Activated CD4-positive, alpha-beta T cell treated with anti-CD3 and anti-CD28 coated beads for 4 hours (primary cell): ENCODE measurements at places on chromosomes 16 and 17.

GRCh38 chr17:45784293-45784740 lies at the start of gene CRHR1:
TSS of gene CRHR1 (plus strand) at chr17:45784320. CDS start at chr17:45784545, 225 bp downstream.
- DNase-seq: no peak

DNA sequence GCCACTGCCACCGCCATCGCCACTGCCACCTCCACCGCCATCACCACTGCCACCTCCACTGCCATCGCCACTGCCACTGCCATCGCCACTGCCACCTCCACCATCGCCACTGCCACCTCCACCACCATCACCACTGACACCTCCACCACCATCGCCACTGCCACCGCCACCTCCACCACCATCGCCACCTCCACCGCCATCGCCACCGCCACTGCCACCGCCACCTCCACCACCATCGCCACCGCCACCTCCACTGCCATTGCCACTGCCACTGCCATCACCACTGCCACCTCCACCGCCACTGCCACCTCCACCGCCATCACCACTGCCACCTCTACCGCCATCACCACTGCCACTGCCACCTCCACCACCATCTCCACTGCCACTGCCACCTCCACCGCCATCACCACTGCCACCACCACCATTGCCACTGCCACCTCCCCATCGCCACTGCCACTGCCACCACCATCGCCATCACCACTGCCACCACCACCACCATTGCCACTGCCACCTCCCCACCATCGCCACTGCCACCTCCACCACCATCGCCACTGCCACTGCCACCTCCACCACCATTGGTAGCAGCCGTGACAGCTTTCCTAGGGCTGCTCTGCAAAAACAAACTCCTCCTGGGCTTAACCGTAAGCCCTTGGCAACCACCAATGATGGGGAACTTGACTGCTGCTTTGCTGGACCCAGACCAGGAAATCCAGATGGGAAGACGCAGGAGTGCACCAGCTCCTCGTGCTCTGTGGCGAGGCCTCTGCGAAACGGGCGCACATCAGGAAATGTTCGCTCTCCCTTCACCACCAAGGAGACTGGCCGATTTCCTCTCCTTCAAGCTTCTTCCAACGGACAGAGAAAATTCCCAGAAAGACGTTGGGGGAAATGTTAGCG lies 147.2 kb downstream of the RBFOX3 start:
- DNase-seq: no peak

DNA sequence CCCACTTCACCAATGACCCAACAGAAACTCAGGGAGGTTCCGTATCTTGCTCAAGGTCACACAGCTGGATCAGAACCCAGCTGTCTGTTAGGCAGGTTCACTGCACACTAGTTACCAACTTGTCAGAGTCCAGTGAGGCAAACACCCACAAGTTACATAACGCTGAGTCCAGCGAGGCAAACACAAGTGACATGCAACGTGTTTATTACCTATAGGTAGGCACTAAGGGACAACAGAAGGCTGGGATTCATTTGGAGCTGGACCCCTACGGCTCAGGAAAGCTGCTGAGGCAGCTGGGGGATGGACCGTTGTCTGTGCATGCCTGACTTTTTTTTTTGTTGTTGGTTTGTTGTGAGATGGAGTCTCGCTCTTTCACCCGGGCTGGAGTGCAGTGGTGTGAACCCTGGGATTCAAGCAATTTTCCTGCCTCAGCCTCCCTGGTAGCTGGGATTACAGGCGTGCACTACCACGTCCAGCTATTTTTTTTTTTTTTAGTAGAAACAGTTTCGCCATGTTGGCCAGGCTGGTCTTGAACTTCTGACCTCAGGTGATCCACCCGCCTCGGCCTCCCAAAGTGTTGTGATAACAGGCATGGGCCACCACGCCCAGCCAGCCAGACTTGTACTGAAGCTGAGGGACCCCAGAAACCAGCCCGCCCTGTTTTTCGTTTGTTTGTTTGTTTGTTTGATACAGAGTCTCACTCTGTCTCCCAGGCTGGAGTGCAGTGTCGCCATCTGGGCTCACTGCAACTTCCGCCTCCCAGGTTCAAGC lies 1.9 kb upstream of the RSAD1 start:
- no peak for DNase-seq

GRCh38 chr17:72407336-72407909 lies 286.6 kb downstream of the SOX9 start:
- no peak for DNase-seq

- DNase-seq: no peak
These were observed 2.4 kb downstream of the YPEL2 start for GRCh38 chr17:59333836-59334235.

DNA sequence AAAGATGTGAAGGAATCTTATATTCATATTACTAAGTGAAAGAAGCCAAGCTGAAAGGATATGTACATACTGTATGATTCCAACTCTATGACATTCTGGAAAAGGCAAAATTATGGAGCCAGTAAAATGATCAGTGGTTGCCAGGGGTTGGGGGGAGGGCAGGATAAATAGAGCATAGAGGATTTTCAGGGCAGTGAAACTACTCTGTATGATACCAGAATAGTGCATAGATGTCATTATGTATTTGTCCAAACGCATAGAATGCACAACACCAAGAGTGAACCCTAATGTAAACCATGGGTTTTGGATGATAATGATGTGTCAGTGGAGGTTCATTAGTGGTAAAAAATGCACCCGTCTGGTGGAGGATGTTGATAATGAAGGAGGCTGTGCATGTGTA lies 71.0 kb upstream of the ZNF423 start:
- DNase-seq: no peak

- no peak for DNase-seq
These were observed 50.2 kb downstream of the IRX5 start for GRCh38 chr16:54980821-54981220.

DNA sequence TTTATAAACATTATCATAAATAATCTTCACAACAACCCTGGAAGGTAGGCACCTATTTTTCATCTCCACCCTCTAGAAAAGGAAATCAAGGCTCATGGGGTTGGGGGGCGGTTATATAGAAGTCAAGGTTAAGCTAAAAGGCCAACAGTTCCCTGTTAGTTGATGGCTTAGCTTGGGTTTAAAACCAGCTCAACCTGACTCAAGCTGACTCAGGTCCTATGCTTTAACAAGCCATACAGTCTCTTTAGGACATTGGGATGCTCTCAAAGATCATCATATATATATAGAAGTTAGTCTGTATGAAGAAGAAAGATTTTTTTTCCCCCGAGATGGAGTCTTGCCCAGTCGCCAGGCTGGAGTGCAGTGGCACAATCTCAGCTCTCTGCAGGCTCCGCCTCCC lies 44.8 kb upstream of the MED13 start:
- DNase-seq: no peak

DNA sequence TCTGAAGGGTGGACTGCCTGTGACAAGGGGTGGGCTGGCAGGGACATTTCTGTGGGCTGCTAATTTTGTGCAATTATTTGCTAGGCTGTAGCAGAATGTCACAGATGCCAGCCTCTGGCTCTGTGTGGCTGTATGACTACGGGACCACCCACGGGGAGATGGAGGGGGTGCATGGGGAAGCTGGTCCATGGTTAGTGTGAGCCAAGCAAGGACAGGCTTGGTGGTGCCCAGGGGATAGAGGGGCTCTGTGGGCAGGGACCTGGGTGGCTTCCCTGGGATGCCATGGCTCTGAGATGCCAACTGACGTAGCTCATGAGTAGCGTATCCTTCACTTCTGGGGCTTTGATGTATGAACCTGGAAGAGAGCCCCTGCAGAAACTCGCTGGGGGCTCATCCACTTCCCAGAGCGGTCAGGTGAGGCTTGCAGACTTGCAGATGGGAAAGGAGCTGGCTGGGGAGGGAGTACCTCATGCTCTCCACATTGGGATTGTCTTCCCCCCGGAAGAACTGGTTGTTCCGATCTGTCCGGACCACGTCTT lies 87.2 kb downstream of the TBC1D16 start:
- DNase-seq: no peak

DNA sequence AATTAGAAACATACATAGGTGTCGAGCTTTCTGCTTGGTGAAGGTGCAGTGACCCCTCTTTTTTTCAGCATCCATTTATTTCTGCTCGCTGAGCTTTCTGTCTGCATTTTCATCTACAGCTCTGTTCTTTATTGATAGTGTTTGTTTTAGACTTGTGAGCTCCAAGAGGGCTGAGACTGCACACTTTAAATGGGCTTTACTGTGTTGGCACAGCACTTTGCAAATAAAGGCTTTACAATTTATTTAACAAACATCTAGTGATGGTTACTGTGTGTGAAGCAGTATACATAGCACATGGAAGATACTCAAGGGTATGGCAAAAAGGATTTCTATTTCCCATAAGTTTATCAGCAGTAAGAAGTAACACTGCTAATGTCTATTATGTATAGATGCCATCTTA lies 563.7 kb upstream of the HSBP1 start:
- no peak for DNase-seq

DNA sequence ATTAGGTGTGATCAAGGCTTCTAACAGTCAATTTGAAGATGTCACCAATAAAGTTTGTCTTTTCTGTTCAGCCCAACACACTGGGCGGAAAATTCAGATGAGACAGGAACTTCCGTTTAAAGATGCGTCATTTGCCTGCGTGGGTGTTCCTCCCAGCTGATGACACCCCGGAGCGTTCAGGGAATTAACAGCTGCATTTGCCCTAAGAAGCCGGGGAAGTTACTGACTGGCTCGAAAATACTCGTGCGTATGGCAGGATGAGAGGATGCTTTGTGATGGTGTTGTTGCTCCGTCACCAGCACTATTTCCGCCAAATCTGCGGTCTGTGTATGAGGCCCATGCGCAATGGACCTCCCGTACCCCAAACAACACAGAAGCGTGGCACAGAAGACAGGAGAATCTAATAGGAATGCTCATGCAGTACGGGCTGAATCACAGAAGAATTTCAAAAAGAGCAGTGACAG lies 11.9 kb upstream of the PVALEF start:
- peak; percentile 14 for DNase-seq

DNA sequence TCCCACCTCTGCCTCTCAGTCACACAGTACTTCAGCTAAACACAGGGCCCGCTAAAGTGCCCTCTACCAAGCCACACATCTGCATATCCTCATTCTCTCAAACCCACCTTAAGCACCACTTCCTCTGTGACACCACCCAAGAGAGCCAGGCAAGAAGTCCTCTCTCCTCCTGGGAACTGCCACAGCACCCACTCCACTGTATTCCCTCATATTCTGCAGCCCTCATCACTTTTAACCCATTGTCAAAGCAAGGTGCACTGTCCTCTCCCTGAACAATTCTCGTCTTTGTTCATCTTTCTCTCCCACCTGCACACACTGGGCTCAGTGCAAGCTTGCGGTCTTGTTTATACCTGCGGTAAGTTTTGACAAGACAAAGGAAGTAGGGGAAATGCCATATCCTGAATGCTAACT lies 13.6 kb downstream of the CHD9 start:
- no peak for DNase-seq

DNA sequence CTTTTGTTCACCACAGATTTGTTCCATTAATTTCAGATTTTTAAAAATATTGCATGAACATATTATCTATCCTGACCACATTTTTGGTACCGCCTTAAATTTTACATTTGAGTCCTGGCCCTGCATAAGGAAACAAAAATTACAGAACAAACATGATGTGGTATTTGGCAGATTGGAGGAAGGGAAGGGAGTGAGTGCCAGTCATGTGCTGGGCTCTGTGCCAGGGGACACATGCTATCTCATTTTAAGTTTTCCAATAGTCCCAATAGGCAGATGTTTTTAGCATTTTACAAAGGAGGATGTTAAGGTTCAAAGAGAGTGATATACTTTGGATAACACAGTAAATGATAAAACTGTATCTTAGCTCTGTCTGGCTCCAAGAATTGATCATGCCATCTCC lies 185.1 kb downstream of the CDK5R1 start:
- no peak for DNase-seq

DNA sequence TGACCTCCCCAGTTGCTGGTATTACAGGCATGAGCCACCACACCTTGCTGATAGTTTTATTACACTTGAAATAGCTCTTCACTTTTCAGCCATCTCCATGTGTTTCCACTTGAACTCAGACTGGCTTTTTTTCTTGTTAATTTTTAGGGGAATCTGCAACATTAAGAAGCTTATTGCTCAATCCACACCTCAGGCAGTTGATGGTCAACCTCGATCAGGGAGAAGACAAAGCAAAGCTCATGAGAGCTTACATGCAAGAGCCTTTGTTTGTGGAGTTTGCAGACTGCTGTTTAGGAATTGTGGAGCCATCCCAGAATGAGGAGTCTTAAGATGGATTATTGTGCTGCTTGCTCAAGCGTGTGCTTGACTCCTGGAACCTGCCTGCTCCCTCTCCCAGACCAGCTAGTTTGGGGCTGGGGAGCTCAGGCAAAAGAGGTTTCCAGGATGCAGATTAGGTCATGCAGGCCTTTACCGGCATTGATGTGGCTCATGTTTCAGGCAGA lies 8.6 kb downstream of the ZNHIT3 start:
- DNase-seq: no peak

GRCh38 chr16:8005096-8005860 lies 585.0 kb downstream of the TMEM114 start:
- DNase-seq: no peak

GRCh38 chr16:55643161-55643970 lies 12.4 kb upstream of the SLC6A2 start:
- no peak for DNase-seq

DNA sequence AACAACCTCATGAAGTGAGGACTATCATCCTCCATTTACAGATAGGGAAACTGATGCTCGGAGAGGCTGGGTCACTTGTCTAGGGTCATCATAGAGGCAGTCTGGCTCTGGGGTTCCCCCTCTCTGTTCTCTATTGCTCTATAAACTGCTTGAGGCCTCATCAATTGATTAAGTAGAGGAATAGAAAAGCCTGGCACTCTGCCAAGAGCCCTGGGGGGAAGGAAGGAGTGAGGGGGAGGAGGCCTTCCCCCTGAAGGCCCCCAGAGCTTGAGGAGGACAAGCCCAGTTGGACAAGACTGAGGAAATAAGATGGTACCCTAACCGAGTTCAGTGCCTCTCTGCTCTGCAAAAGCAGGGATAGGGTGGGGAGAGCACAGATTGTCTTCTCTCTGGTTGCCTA lies 21.0 kb downstream of the SDK2 start:
- DNase-seq: no peak

GRCh38 chr17:70138291-70138865 lies 31.0 kb upstream of the KCNJ2 start:
- DNase-seq: no peak

- DNase-seq: no peak
These were observed 26.4 kb downstream of the CFAP20 start for GRCh38 chr16:58102665-58103392.

DNA sequence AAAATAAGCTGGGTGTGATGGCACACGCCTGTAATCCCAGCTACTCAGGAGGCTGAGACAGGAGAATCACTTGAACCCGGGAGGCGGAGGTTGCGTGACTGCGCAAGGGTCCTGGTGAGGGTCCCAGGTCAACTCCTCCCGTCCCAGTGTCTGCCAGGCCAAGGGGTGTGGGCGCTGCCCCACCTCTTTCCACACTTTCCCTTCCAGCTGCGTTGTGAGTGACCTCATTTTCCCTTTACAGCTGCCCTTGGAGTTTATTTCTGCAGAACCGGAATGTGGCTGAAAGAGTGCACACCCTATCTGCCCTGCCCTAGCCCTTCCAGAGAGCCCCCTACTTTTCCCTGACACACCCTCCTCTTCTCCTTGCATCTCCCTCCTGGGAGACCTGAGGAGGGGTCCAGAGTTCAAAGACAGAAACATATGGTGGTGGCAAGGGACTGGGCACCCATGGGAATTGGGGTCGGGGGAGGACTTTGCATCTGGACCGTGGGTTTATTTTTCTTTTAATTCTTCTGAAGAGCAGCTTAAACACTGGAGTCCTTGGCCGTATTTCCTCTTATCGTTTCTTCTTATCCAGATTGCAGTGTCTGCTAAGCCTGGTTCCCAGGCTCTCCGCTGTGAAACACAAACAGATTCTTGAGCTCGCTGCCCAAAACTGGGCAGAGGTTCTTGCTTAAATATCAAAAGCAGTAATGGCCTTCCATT lies 20.9 kb downstream of the MRC2 start:
- DNase-seq: no peak
